Panc1 (cell line): ENCODE measurements at places on chromosomes 1 and 21. TPM values are rescaled to one million over a fixed set of nuclear protein-coding genes. Genes with fewer than 3 reads are reported as not detected.

FMO4 gene
- 0.33 TPM for total RNA-seq

OR6K3 gene
- not detected for total RNA-seq

NECTIN4 gene
- total RNA-seq: not detected

DAB1 gene
- total RNA-seq: 0.05 TPM

B3GALT2 gene
- total RNA-seq: 0.08 TPM

ARV1 gene
- total RNA-seq: 25.9 TPM

TTC34 gene
- total RNA-seq: 1.5 TPM

CHIA gene
- not detected for total RNA-seq

SLAMF1 gene
- total RNA-seq: not detected

KLHL20 gene
- 11.4 TPM for total RNA-seq

C1orf122 gene
- total RNA-seq: 77.2 TPM

KRTAP10-1 gene
- total RNA-seq: not detected

GLMP gene
- total RNA-seq: 60.2 TPM

CDC20 gene
- 215 TPM for total RNA-seq

NCAM2 gene
- 2.2 TPM for total RNA-seq

MYOG gene
- not detected for total RNA-seq

FAM177B gene
- not detected for total RNA-seq

CD84 gene
- total RNA-seq: 0.26 TPM
